ENCODE measurements at places on chromosomes 13 and 19.

GRCh38 chr19:47021536-47022139 is 2.0 kb downstream of the NPAS1 start:
- DNase-seq, result no peak

GRCh38 chr13:62482351-62482750 is 1066.7 kb upstream of the PCDH20 start:
- DNase-seq, result no peak

GRCh38 chr13:41505209-41505835 is 48.0 kb downstream of the RGCC start:
- DNase-seq, result no peak

GRCh38 chr19:2392366-2392765 is 32.3 kb downstream of the TMPRSS9 start:
- no peak for DNase-seq

DNA sequence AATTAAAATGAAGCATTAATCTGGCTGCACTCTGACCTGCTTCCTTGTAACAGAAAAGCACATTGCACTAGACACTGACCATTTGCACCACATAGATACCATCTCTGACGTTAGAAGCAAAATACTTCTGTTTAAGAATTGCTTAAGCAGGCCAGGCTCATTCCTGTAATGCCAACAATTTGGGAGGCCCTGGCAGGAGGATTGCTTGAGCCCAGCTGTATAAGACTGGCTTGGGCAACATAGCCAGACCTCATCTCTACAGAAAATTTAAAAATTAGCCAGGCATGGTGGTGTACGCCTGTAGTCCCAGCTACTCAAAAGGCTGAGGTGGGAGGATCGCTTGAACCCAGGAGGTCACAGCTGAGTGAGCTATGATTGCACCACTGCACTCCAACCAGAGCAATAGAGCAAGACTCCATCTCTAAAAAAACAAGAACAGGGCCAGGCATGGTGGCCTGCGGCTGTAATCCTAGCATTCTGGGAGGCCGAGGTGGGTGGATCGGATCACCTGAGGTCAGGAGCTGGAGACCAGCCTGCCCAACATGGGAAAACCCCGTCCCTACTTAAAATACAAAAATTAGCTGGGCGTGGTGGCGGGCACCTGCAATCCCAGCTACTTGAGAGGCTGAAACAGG is 7.0 kb upstream of the TLE6 start:
- no peak for DNase-seq

DNA sequence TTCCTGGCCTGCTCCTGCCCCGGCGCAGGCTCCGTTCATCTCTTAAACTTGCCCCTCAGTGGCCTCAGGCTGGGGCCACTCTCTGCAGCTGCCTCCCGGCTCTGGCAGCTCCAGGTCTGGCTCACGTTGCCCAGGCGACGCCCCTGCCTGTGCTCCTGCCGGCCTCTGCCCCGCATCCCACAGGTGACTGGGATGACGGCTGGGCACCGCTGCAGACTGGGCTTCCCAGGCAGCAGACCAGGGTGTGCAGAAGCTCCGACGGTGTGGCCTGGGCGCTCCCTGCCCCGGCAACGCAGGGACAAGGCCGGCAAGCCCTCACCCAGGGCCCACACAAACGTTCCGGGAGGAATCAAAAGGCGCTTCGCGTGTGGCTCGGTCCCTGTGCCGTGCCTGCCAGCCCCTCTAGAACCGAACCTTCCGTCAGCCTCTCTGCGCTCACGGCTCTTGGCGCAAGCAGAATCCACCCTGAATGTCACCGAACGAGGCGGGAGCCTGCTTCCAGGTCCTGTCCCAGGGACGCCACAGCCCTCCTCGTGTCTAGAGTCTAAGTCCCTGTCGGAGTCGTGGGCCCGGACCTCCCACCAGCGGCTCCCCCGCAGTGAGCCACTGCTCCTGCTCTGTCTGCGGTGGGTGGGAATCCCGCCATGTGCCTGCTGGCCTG is 64.8 kb downstream of the MLLT1 start:
- no peak for DNase-seq

DNA sequence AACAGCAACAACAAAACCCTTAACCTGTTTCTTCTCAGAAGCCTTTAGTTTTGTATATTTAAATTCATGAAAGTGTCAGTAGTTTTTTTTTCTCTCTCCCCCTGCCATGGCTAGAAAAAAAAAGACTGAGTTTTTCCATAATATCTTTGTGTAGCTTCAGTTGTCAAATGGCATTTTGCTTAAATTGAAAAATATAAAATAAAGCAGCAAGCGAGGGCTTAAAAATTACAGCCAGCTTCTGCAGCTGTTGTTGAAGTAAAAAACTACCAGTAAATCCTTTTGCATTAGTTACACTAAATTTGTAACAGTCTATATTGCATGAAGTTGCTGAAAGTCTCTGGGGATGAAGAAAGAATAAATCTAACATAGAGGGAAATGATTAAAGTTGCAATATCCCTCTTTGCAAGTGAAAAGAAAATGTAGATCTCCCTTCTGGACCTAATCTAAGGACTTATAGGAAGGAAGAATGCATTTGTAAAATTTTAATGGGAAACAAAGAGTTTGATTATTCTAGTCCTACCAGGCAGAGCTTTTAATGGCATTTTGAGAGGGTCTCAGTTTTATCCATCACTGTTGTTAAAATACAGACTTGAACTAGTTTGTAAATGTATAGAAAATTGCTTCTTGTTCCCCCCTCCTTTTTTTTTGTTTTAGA is 215.7 kb downstream of the ATP8A2 start:
- no peak for DNase-seq

GRCh38 chr19:12113121-12113520 is 27.0 kb downstream of the ZNF20 start:
- DNase-seq, result no peak

GRCh38 chr13:93352616-93353015 is 126.0 kb downstream of the GPC6 start:
- DNase-seq, result no peak

- DNase-seq, result no peak
These were observed 23.5 kb downstream of the ACTN4 start for GRCh38 chr19:38670921-38671398.

GRCh38 chr13:73987618-73988017 is 146.6 kb downstream of the KLF12 start:
- no peak for DNase-seq

DNA sequence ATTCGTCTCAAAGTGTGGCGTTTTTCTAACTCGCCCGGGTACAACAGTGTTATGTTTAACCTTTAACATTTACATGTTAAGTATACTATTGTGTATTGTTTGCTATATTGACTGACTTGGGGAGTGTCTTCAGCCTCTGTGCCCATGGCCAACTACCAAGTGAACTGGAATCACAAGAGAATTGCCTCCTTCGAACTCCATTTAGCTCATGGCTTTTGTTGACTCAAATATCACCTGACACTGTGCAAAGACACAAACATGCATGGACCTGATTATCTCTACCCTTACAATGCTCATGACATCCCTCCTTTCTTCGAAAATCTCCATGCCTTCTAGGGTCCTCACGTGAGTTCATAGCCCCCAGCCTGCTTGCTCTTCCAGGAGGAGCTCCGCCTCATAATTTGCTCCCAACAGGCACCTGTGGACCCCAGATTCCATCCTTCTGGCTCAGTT is 704 bp downstream of the ZNF814 start:
- DNase-seq, result no peak

GRCh38 chr19:51980116-51980736 is 6.4 kb downstream of the ZNF350 start:
- no peak for DNase-seq

DNA sequence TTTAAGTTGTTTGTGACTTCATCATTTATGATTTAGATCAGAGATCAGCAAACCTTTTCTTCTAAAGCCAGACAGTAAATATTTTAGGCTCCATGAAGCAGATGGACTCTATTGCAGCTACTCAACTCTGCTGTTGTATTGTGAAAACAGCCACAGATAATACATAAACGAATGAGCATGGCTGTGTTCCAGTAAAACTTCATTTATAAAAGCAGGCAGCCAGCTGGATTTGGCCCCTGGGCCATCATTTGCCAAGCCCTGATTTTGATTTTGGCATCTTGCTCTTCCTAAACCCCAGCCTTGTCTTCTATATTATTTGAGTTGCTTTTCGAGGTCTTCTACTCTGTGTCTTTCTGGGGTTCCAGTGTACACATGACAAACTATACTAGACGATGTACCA is 41.3 kb downstream of the RNASEH2B start:
- no peak for DNase-seq

GRCh38 chr13:99296398-99296797 is 10.8 kb downstream of the GPR183 start:
- no peak for DNase-seq

DNA sequence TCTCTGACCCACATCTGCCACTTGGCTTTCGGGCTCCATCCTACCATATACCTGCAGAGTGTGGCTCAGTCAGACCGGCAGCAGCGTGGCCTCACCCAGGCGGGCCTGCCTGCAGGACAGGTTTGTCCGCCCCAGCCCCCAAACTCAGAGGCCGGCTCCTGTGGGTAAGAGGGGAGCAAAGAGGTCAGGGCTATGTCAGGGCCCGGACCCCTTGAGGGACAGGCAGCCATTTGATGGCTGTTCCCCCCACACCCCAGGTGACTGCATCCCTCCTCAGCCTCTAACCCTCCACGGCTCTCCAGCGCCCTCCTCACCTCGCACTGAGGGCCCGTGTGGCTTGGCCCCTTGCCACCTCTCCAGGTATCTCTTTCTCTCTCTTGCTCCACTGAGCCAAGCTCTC is 12.3 kb upstream of the ZBTB32 start:
- DNase-seq, result no peak

- no peak for DNase-seq
These were observed 47.5 kb downstream of the COLGALT1 start for GRCh38 chr19:17602872-17603510.

- DNase-seq, result no peak
These were observed 58.7 kb upstream of the KLF5 start for GRCh38 chr13:73000027-73000674.

DNA sequence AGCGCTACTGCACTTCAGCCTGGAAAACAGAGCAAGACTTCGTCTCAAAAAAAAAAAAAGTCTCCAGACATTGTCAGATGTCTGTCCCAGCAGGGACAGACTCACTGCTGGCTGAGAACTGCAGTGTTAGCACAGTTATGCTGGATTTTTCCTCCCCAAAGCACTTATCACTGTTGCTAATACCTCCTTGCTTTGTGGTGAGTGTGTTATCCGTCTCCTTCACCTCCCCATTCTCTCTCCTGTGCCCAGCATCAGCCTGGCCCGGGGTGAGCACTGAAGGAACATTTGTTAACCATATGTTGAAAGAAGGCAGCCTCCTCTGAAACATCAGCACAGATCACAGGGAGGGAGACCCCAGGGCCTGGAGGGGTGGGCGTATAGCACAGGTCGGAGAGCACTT is 11.3 kb downstream of the MYO9B start:
- DNase-seq, result no peak

DNA sequence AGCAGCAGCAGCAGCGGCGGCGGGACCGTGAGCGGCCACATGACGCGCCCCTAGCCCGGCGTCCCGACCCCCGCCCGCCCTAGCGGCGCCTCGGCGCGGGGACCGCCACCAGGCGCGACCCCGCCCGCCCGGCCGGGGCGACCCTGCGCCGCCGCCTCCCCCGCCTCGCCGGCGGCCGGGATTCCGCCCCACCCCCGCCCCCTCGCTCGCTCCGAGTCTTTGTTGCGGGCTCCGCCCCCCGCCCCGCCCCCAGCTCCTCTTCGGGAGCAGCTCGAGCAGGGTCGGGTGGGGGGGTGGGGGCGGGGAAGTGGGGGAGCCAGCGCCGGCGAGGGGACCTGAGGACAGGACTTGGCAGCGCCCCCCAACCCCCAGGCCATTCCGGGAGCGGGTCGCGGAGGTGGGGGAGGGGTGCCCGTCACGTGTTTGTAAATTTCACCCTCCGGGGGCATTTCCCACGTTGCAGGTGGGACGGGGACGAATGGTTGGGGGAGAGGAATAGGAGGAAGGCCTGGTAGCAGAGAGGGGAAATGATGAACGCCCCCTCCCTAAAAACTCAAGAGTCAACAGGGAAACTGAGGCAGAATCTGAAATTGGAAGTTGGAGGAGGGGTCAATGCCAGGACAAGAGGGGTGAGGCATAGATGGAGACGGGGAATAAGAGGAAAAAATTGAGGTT is at the start of gene OLFM2:
Gene OLFM2, minus strand, starts transcription at position 190 of the 675 bp plus-strand sequence. Its CDS starts 149 bp downstream, at position 41.
- no peak for DNase-seq

DNA sequence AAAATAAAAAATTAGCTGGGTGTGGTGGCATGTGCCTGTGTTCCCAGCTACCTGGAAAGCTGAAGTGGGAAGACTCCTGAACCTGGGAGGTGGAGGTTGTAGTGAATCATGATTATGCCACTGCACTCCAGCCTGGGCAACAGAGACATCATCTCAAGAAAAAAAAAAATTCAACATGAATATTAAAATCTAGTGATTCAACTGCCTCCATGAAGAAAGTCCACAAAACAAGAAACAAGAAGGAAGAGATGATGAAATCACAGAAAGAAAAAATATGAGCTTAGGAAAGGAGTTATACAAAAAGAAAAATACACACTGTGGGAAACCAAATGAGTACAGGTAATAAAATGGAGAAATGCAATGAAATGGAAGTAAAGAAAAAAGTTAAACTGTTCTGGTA is 99.6 kb upstream of the SIAH3 start:
- no peak for DNase-seq

- DNase-seq, result no peak
These were observed 14.0 kb upstream of the RAB20 start for GRCh38 chr13:110575322-110576069.

GRCh38 chr19:4624733-4625362 is 14.5 kb upstream of the TNFAIP8L1 start:
- DNase-seq, result no peak

DNA sequence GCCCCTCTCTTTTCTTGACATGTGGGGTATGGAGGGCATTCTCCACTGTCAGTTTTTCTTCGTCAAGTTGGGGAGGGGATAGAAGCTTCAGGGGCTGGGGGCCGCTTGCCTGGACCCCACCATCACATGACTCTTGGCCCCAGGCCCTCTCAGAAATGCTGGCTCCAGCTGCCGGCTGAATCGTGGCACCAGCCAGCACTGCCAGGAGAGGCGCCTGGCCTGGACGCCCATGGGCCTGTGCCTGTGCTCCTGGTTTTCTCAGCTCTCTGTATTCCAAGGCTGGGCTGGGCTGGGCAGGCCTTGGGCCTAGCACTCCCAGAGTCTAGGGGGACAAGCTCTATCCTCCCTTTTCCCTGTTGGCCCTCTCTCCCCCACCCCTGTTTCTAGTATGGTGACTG is 38.6 kb downstream of the LYL1 start:
- no peak for DNase-seq

- no peak for DNase-seq
These were observed 162.0 kb downstream of the ITGBL1 start for GRCh38 chr13:101614491-101614890.

Data from stimulated activated CD8-positive, alpha-beta memory T cell treated with anti-CD3 and anti-CD28 coated beads, Interleukin-15, amount 100 ng/mL, for 24 hours (primary cell).